ENCODE measurements at places on chromosomes 16 and 17. TPM values are rescaled to one million over a fixed set of nuclear protein-coding genes. Genes with fewer than 3 reads are reported as not detected.
A peak's percentile ranks its signal among the peaks of the same experiment; 100 is the strongest.

- peak overlapping the region; percentile 12 for H3K4me3 ChIP-seq
- DNase-seq = peak; percentile 92
- peaks cover 2% of the 10 kb centered on the region for H3K4me1 ChIP-seq
- no peaks in the 10 kb centered on the region for H3K36me3 ChIP-seq
- H3K27ac ChIP-seq = no peak overlapping the region
Measured at GRCh38 chr17:43994272-43995149, 9.9 kb upstream of the NAGS start.

DNA sequence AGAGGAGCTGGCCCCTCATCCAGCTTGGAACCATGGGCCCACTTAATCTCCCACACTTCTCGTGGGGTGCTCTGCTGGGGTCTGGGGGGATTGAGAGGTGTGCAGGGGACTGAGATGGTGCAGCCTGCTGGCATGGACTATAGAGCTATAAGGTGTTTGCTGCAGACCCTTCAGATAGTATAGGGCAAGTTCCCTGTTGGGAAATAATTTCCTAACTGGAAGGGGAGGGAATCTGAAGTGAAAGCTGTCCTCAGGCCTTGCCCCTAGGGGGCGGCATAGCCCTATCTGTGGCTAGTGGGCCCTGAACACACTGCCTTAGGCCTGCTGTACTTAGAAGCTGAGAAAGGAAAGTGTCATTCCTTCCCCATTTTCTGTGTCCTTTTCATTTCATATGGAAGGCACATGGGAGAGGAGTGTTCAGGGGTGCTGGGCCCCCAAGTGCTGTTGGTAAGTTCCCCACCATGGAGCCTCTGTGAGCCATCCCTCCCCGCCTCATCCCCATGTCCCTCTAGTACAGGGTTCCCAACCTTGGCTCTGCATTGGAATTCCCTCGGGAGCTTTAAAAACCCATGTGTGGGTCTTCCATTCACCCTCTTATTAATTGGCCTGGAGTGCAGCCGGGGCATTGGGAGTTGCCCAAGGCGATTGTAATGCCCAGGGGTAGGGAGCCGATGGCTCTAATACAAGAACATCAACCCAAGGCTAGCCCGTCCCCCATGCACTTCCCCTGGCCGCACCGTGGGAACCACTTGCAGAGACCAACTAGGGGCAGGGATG is 19.7 kb downstream of the GOSR2 start:
- peaks cover 11% of the 10 kb centered on the region for H3K4me1 ChIP-seq
- peak; percentile 66 for DNase-seq
- H3K4me3 ChIP-seq = no peak overlapping the region
- H3K27me3 ChIP-seq = no peaks in the 10 kb centered on the region

DNA sequence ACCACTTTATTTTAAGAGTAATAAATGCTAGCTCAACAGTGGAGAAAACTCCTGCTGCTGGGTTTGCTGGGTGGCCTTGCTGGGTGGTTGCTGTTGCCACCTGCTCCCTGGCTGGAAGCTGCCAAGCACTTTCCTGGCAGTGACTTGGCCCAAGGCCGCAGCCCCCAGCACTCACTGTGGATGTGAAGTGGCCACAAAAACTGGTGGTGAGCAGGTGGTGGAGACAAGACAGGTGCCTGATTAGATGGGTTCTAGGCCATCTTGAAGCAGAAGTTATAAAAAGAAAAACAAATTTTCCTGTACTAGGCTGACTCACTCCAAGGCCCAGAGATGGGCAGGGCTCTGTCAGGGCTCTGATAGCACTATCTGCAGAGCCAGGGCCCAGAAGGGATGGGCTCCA is 224.7 kb upstream of the NLRP1 start:
- no peak overlapping the region for H3K4me3 ChIP-seq
- no peaks in the 10 kb centered on the region for H3K27me3 ChIP-seq
- no peak for DNase-seq
- no peaks in the 10 kb centered on the region for H3K36me3 ChIP-seq
- no peak overlapping the region for H3K27ac ChIP-seq
- H3K4me1 ChIP-seq = peaks cover 4% of the 10 kb centered on the region

Gene IRX3
- 1.6 TPM for total RNA-seq

GRCh38 chr17:62105861-62106260 is 40.8 kb upstream of the MED13 start:
- H3K4me3 ChIP-seq = no peak overlapping the region
- H3K27ac ChIP-seq = no peak overlapping the region
- no peak for DNase-seq
- H3K27me3 ChIP-seq = no peaks in the 10 kb centered on the region

GRCh38 chr17:76626442-76626841 is 17.1 kb downstream of the ST6GALNAC1 start:
- H3K36me3 ChIP-seq = no peaks in the 10 kb centered on the region
- no peaks in the 10 kb centered on the region for H3K27me3 ChIP-seq
- DNase-seq = no peak
- no peaks in the 10 kb centered on the region for H3K4me1 ChIP-seq

- no peaks in the 10 kb centered on the region for H3K36me3 ChIP-seq
Measured at GRCh38 chr17:52357854-52358253, 199.3 kb upstream of the CA10 start.

Gene SLFN12L
- not detected for total RNA-seq

DNA sequence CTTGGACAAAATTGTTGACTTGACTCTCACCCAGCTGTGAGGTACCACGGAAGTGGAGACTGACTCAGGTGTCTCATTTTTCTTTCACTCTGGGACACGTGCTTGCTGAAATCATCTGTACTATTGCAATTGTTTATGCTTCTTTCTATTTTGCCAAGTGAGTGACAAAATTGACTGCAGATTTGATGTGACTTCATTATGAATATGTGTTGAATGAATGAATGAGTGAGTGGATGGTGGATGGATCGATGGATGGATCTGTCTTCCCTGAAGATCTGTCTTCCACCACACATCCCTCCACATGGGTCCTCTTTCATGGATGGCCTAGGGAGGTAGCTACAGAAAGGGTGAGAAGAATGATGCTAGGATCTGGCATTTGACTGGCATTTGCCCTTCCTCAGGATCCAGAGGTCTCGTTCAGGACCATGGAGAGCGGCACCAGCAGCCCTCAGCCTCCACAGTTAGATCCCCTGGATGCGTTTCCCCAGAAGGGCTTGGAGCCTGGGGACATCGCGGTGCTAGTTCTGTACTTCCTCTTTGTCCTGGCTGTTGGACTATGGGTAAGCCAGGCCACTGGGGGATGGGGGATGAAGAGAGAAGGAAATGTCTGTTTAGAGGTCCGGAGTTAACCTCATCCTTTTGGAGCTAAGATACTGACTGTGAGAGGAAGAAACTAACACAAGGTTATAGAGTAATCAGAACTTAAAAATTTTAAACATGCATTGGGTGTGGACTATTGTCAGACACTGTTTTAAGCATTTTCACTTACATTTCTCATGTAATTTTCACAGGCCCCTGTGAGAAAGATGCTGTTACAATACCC is 12.7 kb downstream of the SLC5A11 start:
- H3K4me1 ChIP-seq = no peaks in the 10 kb centered on the region
- H3K27me3 ChIP-seq = no peaks in the 10 kb centered on the region
- H3K4me3 ChIP-seq = no peak overlapping the region
- DNase-seq = peak; percentile 85
- H3K27ac ChIP-seq = no peak overlapping the region
- no peaks in the 10 kb centered on the region for H3K36me3 ChIP-seq

Gene GFAP
- total RNA-seq = 1.6 TPM

GRCh38 chr17:18035704-18036103 is 3.3 kb downstream of the ATPAF2 start:
- H3K27ac ChIP-seq = no peak overlapping the region
- no peaks in the 10 kb centered on the region for H3K4me1 ChIP-seq
- no peaks in the 10 kb centered on the region for H3K27me3 ChIP-seq
- no peaks in the 10 kb centered on the region for H3K36me3 ChIP-seq
- no peak for DNase-seq
- H3K4me3 ChIP-seq = no peak overlapping the region

GRCh38 chr17:39969375-39969774 is 6.6 kb downstream of the GSDMA start:
- peaks cover 3% of the 10 kb centered on the region for H3K27me3 ChIP-seq
- H3K4me3 ChIP-seq = no peak overlapping the region
- H3K36me3 ChIP-seq = no peaks in the 10 kb centered on the region

GRCh38 chr16:65279576-65279975 is 157.7 kb upstream of the CDH11 start:
- H3K27me3 ChIP-seq = no peaks in the 10 kb centered on the region
- DNase-seq = no peak

DNA sequence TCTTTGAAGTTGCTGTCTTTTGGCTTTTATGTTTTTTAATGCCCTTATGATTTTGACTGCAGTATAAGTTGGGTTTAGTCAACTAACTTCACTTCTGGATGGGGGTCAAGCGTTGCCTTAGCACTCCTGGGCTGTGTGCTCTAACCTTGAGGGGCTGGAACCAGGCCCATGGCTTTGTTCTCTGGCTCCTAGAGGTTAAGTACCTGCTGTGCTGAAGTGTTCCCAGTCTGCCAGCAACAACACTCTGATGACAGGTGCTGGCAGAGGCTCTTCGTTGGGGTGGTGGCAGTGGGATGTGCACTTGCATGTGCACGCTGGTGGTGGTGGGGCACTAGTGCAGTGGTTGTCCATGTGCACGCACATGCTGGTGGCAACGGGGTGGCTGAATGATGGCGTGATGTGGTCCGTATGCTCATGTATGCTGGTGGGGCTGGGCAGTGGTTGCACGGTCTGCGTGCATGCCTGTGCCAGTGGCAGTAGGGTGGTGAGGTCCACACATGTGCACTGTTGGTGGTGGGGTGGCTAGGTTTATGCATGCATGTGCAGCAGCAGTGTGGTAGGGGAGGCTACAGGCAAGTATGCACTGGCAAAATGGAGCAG is 447.8 kb upstream of the GOT2 start:
- no peak overlapping the region for H3K27ac ChIP-seq
- no peaks in the 10 kb centered on the region for H3K36me3 ChIP-seq
- no peak for DNase-seq
- no peaks in the 10 kb centered on the region for H3K27me3 ChIP-seq
- H3K4me1 ChIP-seq = no peaks in the 10 kb centered on the region

- peaks cover 43% of the 10 kb centered on the region for H3K27me3 ChIP-seq
- H3K36me3 ChIP-seq = no peaks in the 10 kb centered on the region
- no peak overlapping the region for H3K27ac ChIP-seq
- no peaks in the 10 kb centered on the region for H3K4me1 ChIP-seq
Measured at GRCh38 chr17:81481815-81482505, 30.6 kb downstream of the ACTG1 start.

GRCh38 chr17:3799181-3799945 is 1.6 kb downstream of the ITGAE start:
- no peak for DNase-seq
- H3K4me3 ChIP-seq = no peak overlapping the region
- no peaks in the 10 kb centered on the region for H3K4me1 ChIP-seq
- no peaks in the 10 kb centered on the region for H3K27me3 ChIP-seq
- no peak overlapping the region for H3K27ac ChIP-seq

Gene KRT39
- total RNA-seq = not detected

Gene IGSF6
- total RNA-seq = not detected

Gene CNTNAP1
- 4.7 TPM for total RNA-seq

GRCh38 chr17:59387351-59388068 is 56.1 kb downstream of the YPEL2 start:
- DNase-seq = no peak
- no peak overlapping the region for H3K4me3 ChIP-seq
- no peaks in the 10 kb centered on the region for H3K4me1 ChIP-seq
- no peaks in the 10 kb centered on the region for H3K36me3 ChIP-seq
- no peaks in the 10 kb centered on the region for H3K27me3 ChIP-seq

GRCh38 chr17:9776911-9777310 is 14.5 kb downstream of the DHRS7C start:
- no peaks in the 10 kb centered on the region for H3K4me1 ChIP-seq
- no peaks in the 10 kb centered on the region for H3K36me3 ChIP-seq
- no peak for DNase-seq
- no peaks in the 10 kb centered on the region for H3K27me3 ChIP-seq
- H3K27ac ChIP-seq = no peak overlapping the region

Gene C17orf50
- total RNA-seq = not detected

Gene PPL
- total RNA-seq = 28.8 TPM

DNA sequence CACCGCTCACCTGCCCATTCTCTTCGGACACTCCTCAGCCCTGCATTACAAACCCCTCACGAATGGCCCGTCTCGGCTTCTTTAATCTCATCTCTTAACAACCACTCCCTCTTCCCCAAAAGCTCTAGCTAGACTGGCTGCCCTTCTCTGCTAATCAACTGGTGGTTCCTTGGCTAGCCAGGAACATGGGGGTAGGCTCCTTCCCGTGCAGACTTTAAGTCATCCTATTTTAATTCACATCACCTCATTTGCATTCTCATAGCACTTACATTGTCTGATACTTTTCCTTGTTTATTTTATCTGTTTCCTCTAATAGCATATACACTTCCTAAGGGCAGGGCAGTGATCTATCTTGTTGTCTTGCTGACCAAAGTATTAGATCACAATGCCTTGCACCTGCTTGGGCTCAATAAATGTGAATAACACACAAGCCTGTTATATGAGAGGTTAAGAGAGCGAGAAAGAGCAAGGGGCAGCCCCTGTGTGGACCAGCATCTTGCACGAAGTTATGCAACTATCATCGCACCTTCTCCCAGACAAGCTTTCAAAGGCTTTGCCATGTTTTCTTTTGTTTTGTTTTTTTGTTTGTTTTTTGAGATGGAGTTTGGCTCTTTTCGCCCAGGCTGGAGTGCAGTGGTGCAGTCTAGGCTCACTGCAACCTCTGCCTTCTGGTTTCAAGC is 9.8 kb downstream of the TP53 start:
- no peak for DNase-seq
- H3K4me1 ChIP-seq = peaks cover 18% of the 10 kb centered on the region
- H3K4me3 ChIP-seq = no peak overlapping the region
- H3K36me3 ChIP-seq = peaks cover 35% of the 10 kb centered on the region
- no peaks in the 10 kb centered on the region for H3K27me3 ChIP-seq
- no peak overlapping the region for H3K27ac ChIP-seq

DNA sequence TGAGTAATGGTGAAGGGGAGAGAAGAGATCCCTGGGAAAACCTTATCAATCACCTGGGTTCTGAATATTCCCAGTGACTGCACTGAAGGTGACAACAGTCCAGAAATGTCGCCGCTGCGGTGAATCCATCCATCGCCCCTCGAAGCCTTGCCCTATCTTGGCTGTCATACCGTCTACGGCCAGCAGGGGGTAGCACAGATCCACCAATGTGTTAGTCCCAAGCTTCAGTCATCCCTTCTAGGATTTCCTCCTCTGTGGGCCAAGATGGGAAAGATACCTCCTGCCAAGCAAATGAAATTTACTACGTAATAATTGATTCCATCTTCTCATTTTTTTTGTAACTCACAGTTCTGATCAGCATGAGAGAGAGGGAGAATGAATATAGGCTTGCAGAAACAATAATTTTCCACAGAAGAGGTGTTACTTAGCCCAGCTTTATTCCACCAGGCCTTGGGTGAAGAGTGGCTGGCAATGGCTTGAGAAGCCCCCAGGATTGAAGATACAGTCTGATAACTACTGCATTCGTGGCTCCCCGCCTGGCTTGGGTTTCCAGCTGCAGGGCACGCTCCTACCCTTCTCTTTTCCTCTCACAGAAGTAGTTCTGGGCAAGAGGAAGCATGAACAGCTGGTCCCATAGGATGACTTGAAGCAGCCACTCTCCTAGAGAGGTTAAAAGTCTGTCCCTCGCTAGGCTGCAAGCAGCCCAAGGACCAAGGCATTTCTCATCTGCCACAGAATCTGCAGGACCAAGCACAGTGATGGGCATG is 2.6 kb upstream of the FMNL1 start:
- DNase-seq = no peak
- no peak overlapping the region for H3K4me3 ChIP-seq
- no peaks in the 10 kb centered on the region for H3K36me3 ChIP-seq

- peaks cover 18% of the 10 kb centered on the region for H3K36me3 ChIP-seq
- H3K27ac ChIP-seq = no peak overlapping the region
- no peaks in the 10 kb centered on the region for H3K4me1 ChIP-seq
- H3K4me3 ChIP-seq = no peak overlapping the region
- DNase-seq = no peak
Measured at GRCh38 chr16:57166951-57167350, 18.9 kb downstream of the PSME3IP1 start.

Gene PRSS36
- 1.3 TPM for total RNA-seq

All from H1 (cell line).